ENCODE measurements at places on chromosomes 4 and X.

DNA sequence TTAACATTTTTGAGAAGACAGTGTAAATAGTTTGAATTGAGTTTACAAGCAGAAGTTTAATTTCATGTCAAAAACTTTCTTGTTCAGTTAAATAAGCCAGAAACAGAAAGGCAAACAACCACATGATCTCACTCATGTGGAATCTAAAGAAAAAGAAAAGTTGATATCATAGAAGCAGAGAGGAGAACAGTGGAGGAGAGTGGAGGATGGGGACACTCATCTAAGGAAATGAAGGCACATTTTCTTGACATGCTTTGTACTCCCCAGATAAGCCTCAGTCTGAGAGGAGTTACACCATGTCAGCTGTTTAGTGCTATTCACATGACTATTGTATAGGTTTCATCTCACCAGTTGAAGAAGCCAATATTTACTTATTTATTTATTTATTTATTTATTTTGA lies 13.5 kb downstream of the SNCA start:
- no peak for DNase-seq

- DNase-seq = no peak
Measured at GRCh38 chr4:54659313-54659712, 1.6 kb downstream of the KIT start.

DNA sequence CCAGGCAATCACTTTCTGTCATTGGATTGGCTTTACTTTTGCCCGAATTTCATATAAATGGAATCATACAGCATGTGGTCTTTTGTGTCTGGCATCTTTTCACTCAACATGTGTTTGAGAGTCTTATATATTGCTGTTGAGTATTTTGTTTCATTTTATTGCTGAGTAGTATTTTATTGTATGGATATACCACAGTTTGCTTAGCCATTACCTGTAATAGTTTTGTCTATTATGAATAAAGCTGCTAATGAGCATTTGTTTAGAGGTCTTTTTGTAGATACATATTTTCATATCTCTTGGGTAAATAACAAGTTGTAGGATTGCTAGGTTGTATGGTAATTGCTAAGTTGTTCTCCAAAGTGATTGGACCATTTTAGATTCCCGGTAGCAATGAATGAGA lies 105.7 kb downstream of the WWC2 start:
- DNase-seq = no peak

- no peak for DNase-seq
Measured at GRCh38 chr4:26322346-26322745, 1.5 kb downstream of the RBPJ start.

DNA sequence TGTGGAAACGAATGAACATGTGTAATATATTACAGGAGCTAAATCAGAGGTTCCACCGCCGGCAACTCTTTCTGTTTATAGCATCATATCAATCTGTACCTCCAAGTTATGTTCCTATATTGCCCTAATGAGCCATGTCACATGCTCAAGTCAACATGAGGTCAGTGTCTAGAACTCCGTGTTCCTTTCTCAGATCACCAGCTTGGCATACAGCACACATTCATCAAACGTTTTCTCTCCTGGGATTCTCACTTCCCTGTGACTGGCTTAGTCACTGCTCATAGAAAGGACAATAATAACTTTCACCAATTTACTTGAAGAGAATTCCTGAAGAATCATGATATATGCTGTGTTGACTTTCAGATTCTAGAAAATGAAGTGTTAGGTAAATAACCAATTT lies 532.0 kb upstream of the SPANXN1 start:
- DNase-seq = no peak

Data from nucleus accumbens (tissue), 56 donors.